ENCODE measurements at places on chromosomes 6 and 20.

DNA sequence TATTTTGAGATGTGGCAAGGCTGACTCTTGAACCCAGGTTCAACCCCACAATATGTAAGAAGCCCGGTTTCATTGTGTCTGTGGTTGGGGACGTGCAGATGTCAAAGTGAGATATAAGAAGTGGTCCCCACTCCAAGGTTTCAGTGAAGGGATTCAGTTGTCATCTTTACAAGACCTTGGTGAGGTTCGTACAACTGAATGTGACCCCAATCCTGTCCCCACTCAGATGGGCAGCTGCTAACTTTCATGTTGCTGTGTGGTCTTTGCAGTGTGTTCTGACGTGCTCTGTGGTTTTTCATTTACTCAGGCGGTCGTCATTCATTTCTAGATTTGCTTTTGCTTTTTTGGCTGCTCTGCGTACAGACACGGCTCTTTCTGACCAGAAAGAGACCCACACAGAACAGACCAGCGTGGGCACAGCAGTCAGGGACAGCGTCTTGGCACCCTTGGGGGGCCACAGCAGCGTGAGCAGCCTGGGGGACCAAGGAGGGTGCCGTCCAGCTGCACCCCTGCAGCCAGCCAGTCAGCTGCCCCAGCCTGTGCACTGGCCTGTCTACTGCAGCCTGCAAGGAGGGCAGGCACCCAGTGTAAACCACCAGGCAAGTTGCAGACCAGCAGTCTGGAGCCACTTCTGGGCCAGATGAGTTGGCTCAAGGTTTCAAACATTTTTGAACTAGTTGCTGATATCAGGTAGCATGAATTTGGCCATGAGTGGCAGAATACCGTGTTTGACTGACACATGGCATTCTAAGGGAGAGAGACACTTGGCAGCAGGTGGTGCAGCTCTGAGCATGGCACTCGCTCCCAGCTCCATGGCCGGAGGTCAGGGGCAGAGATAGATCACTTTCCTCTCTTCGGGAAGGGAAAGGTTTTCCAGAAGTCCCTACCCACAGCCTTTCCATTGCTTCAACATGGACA, 49.4 kb upstream of the IRF4 start:
- no peak for DNase-seq

DNA sequence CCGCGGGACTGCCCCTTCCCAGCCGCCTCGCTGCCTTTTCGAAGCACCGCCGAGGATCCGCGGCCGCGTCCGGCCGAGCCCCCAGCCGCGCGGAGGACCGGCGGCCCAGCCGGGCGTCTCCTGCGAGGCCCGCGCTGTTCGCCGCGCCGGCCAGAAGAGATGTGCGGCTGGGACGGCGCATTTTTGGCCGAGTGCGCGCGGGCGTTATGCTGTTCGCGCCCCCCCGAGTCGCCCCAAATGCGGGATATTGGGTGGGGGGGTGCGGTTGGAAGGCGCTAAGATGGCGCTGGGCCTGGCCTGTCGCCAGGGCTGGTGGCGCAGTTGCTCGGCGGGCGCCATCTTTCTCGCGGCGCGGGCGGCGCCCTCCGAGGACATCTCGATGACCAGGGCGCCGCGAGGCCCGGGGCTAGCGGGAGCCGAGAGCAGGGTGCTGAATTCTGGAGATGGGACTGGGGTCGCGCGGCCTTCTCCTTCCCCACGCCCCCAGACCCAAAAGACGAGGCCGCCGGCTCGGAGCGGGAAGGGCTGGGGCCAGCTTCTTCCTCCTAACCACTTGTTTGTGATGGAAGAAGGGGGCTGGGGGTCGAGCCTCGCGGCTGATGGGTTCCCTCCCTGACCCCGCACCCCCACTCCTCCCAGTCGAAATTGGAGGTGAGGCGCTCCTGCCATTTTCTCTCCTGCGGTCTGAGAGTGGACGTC, 1.5 kb downstream of the BICRAL start:
- DNase-seq, result peak; percentile 88

DNA sequence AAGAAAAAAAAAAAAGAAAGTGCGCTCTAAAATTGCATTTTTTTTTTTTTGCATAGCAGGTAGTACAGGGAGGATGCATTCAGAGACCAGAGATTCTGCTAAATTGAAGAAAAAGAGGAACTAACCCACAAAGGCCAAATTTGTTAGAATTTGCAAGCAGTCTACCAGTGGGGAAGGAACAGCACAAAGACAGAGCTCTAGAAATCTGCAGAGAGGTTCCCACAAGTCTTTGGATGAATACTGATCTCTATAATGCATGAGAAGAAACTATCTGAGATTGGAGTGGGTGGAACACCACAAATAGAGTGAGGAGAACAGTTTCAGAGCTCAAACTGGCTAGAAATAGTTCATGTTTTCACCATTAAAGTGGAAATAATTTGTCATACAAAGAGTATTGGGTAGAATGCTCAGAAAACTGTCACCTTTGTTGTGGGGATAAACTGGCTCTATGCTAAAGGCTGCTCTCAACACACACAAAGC, 79.6 kb upstream of the AHI1 start:
- DNase-seq, result no peak

DNA sequence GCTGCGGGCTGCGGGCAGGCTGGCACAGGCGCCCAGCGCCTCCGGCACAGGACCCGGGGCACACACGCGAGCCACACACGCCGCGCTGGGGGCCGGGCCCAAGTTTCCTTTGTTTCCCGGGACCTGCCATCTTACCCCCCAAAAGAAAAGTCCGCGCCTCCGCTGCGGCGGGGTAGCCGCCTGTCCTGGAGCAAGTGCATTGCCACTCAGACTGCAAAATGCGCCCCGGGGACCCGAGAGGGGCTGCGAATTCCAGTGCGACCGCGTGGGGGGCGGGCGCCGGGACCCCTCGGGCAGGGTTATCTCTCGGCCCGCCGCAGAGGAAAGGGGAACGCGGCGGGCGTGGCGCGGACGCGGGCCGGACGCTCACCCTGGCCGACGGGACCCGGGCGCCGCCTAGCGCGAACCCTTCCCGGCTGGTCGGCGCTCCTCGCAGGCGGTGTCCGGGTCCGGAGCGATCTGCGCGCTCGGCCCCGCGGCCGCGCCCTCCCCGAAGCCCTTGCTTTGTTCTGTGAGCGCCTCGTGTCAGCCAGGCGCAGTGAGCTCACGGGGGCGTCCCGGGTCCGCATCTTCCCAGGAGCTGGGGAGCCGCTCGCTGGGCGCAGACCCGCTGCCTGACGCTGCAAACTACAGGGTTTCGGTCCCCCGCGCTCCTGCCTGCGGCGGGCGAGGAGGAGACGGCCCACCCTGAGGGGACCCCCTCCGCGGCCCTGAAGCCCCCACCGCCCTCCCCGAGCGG, 639 bp upstream of the CD24 start:
- peak; percentile 61 for DNase-seq

GRCh38 chr6:140059947-140060346, 685.5 kb upstream of the CITED2 start:
- DNase-seq, result no peak

GRCh38 chr6:18263418-18264218, 712 bp downstream of the DEK start:
- no peak for DNase-seq

- DNase-seq, result no peak
Observed at GRCh38 chr6:15901141-15902115, 227.5 kb upstream of the MYLIP start.

- no peak for DNase-seq
Observed at GRCh38 chr6:26031151-26031594, 56.1 kb upstream of the HFE start.

GRCh38 chr6:157708239-157708638, 114.8 kb upstream of the SNX9 start:
- DNase-seq, result no peak

GRCh38 chr6:140185991-140186390, 811.5 kb upstream of the CITED2 start:
- DNase-seq, result no peak

GRCh38 chr20:46820682-46821081, 74.0 kb upstream of the EYA2 start:
- no peak for DNase-seq

DNA sequence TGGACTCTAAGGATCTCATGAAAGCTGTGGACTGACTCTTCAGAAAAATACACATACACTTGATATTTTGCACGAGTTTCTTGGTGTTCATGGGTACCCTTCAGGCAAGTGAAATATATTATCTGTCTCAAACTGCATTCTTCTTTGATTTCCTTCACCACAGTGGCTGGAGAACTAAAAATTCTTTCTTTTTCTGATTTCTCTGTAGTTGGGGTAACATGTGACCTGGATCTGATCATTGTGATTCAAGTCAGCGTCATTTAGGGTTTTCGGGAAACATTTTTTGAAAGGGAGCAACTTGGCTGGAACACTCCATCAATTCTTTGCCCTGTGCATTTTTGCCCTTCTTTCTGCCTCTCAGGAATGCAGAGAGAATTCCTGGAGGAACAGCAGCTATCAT, 205.8 kb downstream of the OR2B2 start:
- DNase-seq, result no peak

- no peak for DNase-seq
Observed at GRCh38 chr6:20554326-20554725, 20.1 kb downstream of the CDKAL1 start.

DNA sequence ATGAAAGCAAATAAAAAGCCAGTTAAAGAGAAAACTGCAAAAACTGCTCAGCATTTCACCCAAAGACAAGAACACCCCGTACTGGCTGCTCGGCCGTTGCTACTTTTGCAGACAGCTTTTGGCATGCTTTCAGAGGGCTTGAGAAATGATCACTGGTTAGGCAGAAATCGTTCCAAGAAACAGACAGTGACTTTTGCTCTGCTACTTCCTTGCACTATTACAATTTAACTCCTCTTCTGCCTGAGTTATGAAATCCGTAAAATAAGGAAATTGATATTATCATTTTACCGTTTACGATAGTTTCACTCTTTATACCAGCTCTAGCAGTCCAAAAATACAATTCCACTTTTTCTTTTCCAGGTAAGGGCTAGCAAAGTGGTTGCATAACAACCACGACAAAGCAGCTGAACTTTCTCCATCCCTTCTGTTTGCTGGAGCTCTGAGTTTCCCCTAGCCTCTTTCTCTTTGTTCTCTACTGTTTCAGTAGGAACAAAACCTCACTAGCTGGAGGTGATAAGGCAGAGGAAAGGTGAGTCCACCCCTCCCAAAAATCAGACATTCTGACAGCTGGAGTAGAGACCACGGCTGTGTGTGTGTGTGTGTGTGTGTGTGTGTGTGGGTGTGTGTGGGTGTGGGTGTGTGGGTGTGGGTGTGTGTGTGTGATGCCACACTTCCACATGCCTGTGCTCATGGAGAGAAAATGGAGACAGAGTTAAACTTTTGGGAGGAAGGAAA, 191.8 kb upstream of the RREB1 start:
- DNase-seq, result no peak

GRCh38 chr20:41275301-41275731, 42.2 kb downstream of the ZHX3 start:
- no peak for DNase-seq

DNA sequence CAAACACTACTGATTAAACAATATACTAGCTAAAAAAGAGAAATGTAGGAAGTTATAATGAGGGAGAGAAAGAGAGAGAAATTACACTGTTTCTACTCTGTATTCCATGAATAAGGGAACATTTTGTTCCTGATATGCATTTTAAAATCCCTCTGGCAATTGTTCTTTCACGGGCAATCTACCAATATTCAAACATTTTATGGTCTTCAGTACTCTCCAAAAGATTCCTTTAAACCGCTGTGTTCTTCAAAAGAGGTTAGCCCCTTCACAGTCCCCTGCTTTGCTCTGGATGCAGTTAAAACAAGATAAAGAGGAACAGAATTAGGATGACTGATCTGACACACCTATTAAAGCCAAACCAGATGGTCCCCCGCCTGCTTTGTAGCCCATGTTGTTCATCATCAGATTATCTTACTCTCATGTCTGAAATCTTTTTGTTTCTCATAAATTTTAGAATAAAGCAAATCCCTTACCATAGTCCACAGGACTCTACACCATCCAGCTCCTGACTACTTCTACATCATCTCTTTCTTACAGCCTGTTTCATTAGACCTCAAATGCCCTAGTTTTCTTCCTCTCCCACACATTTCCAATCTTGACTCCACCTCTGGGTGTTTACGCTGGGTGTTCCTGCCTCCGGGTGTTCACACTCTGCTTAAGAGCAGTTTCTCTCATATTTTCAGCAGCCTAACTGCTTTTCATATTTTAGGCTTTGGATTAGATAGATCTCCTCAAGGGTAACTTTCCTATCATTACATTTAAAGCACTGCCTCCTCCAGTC, 399.7 kb downstream of the COL12A1 start:
- no peak for DNase-seq

- DNase-seq, result no peak
Observed at GRCh38 chr20:9454791-9455190, 59.6 kb upstream of the LAMP5 start.

DNA sequence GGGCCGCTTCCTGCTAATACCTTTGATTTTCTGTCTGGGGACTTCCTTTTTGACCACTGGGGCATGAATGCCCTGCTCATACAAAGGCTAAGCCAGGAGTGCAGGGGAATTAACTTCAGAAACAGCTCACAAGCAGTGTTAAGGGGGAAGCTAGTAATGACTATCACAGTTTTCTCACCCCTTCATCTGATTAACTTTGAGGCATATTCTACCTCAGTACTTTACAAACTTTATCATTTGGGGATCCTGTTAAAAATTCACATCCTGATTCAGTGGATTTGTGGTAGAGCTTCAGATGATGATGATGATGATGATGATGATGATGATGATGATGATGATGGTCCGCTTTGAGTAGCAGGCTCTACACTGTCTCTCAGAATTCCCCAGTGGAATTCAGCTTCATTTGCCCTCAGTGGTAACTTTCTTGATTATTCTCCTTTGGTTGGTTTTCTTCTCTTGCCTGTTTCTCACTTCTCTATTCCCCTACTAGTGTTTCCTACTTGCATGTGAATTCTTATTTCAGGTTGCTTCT, 78.4 kb upstream of the TMEM170B start:
- no peak for DNase-seq

GRCh38 chr6:70312165-70312745, 9.4 kb upstream of the COL9A1 start:
- no peak for DNase-seq

DNA sequence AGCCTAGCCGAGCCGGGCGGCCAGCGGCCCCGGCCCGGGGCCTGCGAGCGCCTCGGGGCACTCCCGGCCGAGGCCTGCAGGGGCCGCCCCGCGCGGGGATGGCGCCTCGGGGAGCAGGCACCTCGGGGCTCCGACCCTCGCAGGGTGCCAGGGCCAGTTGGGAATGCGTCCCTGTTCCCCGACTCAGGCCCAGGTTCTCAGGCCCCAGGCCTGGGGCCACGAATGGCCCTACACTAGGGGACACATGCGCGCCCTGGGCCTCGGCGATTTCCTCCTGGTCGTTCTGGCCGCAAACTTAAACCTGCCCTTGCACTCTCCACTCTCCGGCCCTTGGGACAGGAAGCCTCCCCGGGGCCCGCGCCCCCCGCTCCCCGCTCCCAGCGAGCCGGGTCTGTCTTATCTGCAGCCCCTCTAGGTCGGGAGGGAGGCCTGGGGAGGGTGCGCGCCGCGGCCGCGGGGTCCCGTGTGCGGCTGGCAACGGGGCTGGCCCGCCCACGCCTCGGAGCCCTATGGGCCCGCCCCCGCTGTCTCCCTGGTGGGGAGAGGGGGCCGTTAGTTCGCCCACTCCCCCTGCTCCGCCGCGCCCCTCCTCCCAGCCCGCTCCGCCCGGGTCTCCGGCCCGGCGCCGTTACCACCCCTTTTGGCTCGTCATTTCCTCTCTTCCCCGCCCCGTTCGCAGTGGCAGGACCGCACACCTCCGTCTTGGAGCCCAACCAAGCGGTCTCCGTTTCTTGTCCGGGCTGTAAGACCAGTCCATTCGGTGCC, 611 bp downstream of the NFYA start:
- peak; percentile 88 for DNase-seq

Data from D341Med (cell line).